Left ventricle myocardium inferior (tissue), 1 donor: ENCODE measurements at places on chromosomes 7 and 10. TPM values are rescaled to one million over a fixed set of nuclear protein-coding genes. Genes with fewer than 3 reads are reported as not detected.
A peak's percentile ranks its signal among the peaks of the same experiment; 100 is the strongest.

DNA sequence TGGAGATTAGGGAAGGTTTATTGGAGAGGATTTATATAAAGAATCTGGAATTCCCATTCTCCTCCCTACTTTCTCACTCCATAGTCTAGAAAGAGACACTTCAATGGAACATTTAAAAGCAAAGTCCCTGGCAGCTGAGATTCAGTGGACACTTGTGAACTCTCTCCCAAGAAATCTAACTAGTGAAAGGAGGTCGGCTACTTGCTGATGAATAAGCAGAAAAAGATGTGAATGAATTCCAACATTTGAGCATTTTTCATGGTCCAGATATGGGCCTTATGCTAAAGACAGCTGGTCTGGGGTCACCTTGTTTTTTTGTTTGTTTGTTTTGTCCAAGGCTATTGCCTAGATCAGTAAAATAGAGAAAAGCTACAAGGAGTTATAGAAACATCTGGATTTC lies 141.1 kb upstream of the LRRTM3 start:
- DNase-seq = no peak

GRCh38 chr7:138008588-138009349 lies 6.9 kb upstream of the CREB3L2 start:
- no peak for DNase-seq

GRCh38 chr10:12405342-12406320 lies 56.3 kb downstream of the CAMK1D start:
- DNase-seq = no peak

GRCh38 chr7:128247640-128248194 lies 6.6 kb downstream of the LEP start:
- no peak for DNase-seq

GRCh38 chr7:69204943-69205342 lies 393.3 kb upstream of the AUTS2 start:
- DNase-seq = no peak

- DNase-seq = no peak
Observed at GRCh38 chr7:92043098-92043497, 91.2 kb downstream of the CYP51A1 start.

DNA sequence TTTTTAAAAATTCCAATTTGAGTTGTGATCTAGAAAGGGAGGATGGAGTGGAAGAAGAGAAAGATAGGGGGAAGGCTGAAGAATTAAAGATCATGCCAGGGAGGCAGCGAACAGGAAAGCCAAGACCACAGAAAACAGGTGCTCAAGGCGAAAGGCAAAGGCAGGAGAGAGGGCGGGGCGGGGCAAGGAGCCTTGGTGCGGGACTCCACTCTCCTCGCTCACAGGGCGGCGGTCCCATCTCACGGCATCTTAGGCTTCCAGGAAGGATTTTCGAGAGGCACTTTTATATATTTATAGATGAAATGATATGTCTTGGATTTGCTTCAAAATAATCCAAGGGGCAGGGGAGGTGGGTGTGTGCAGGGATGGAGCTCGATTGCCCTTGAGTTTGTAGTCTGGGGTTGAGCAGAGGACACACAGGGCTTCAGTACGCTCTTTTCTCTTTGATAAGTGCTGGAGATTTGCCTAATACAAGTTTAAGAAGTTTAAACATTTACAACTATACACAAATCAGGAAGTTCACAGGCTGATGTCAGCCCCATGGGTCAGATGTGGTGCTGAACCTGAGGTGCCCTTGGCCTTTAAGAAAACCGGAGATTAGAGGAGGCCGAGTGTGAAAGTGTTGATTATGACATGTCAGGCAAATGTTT lies 161.1 kb downstream of the PRKAG2 start:
- no peak for DNase-seq

DNA sequence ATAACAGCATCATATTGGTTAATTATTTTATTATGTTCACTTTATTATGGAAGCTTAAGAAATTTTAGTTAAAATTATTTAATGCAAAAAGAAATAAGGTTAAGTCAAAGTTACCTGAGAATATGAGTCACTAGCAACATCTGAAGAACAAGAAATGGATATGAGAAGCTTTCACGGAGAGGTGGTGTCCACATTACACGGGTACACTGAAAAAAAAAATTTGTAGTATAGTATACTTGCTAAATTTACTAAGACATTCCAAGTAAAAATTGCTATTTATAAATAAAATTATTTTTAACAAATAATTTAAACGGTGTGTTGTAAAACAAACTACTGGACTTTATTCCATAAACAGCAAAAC lies 63.9 kb downstream of the DPY19L1 start:
- DNase-seq = no peak

DNA sequence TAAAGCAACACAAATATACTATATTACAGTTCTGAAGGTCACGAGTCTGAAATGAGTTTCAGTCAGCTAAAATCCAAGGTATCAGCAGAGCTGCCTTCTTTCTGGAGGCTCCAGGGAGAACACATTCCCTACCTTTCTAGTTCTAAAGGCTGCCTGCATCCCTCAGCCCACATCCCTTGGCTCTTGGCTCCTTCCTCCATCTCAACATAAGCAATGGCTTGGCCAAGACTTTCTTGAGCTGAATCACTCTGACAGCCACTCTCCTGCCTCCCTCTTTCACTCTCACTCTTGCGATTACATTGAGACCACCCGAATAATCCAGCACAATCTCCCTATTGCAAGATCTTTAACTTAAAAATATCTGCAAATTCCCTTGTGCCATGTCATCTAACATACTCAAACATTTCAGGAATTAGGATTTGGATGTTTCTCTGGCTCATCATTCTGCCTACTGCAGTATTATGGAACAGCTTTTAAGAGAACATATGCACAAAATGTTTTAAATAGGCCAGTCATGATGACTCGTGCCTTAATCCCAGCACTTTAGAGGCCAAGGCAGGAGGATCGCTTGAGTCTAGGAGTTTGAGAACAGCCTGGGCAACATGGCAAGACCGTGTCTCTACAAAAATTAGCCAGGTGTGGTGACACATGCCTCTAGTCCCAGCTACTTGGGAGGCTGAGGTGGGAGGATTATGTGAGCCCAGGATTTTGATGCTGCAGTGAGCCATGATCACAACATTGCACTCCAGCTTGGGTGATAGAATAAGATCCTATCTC lies 144.2 kb upstream of the VSTM2A start:
- no peak for DNase-seq

DNA sequence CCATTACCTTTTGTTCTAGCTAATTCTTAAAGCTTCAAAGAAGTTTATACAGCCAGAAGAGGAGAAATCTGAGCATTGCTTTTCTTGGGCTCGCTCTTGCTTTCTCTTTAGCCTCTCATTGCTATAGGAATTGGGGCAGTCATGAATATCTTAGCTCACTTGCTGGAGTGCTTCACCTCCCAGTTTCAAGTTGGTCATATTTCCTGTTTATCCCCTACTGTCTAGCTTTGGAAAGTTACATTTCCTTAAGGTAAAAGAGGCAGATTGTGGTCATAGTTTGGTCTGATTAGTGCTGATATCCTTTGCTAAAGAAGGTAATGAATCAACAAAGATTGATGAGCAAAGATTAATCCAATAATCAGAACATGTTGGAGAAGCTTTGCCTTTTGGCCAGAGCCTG lies 77.7 kb upstream of the GLI3 start:
- no peak for DNase-seq

- DNase-seq = no peak
Observed at GRCh38 chr10:77840636-77841035, 85.9 kb downstream of the DLG5 start.

DNA sequence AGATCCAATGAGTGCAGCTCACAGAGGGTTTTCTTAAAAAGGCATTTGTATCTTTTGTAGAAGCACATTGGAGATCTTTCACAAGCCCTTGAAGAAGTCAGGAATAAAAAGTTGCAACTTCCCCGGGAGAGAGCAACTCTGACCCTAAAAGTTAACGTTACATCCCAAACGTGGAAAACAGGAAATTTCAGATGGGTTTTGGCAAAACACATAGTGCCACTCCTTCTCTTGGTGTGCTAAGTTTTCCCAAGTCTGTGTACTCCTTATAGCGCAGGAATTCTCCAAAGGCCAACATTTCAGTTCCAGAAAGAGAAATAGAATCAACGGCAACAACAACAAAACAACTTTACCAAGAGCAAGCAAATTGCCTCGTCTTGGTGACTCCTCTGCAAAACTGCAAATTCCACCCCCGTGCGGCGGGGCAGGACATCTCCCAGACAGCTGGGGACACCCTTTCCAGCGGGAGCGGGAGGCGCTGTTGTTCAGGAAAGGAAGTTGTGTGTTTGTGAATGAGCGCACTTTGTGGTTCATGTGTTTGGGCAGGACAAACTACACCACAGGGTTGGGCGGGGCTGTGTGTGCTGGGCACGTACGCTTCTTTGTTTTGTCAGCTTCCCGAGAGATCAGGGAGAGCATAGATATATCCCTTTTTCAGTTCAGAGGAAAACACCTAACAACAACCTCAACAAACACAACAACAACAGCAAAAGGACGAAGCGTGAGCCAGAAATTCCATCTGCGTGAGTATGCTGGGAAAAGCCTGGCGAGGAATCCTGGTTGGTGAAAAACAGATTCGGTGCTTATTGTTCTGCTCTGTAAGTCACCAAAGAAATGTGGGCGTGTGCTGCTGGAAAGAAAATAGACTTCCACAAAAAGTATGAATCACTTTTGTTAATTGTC lies 294.7 kb upstream of the PITRM1 start:
- peak; percentile 82 for DNase-seq

GRCh38 chr10:62681211-62681940 lies 123.1 kb upstream of the ADO start:
- DNase-seq = no peak

DNA sequence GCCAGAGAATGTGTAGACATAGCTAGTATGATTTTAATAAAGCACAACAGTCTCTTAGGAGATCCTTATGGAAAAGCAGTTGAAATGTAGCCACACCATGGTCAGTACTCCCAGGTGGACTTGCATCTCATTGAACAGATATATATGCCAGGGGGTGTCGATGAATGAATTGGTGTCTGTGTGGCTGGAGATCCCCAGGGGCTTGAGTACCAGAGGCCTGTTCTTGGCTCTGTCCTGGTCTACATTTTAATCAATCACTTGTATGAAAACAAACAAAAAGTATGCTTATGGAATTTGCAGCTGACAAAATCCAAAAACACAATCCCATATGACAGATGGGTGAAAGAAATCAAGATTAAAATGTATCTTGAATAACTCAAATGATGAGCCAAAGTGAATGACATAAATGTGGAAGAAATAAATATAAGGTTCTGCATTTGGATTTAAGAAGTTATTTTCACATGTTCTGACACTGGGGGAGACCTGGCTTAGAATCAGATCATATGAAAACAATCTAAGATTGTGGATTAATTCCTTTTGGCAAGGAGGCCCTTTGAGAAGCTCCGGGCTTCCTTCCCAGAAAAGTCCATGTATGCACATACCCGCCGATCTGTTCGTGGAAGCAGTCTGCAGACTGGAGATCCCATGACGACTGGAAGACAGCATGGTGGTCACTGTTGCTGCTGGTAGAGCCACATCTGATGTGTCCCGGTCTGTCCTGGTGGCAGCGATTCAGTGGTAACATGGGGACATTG lies 15.6 kb downstream of the CLEC2L start:
- DNase-seq = no peak

DNA sequence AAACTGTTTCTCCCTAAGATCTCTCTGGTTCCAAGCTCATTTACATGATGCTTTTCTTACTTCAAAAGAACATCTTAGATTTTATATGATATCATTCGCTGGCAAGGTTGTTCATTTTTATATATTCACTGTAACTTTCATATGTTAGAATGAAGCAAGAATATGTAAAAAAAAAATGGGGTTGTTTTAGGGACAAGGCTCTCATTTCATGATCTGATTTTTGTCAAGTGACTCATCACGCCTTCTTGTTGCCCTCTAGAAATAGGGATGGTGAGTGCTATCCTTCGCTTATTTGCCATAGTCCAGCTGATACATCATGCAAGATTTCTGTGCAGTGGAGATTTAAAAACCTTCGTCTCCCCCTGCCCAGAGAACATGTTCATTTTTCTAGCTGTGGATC lies 14.0 kb upstream of the CELF2 start:
- DNase-seq = no peak

DNA sequence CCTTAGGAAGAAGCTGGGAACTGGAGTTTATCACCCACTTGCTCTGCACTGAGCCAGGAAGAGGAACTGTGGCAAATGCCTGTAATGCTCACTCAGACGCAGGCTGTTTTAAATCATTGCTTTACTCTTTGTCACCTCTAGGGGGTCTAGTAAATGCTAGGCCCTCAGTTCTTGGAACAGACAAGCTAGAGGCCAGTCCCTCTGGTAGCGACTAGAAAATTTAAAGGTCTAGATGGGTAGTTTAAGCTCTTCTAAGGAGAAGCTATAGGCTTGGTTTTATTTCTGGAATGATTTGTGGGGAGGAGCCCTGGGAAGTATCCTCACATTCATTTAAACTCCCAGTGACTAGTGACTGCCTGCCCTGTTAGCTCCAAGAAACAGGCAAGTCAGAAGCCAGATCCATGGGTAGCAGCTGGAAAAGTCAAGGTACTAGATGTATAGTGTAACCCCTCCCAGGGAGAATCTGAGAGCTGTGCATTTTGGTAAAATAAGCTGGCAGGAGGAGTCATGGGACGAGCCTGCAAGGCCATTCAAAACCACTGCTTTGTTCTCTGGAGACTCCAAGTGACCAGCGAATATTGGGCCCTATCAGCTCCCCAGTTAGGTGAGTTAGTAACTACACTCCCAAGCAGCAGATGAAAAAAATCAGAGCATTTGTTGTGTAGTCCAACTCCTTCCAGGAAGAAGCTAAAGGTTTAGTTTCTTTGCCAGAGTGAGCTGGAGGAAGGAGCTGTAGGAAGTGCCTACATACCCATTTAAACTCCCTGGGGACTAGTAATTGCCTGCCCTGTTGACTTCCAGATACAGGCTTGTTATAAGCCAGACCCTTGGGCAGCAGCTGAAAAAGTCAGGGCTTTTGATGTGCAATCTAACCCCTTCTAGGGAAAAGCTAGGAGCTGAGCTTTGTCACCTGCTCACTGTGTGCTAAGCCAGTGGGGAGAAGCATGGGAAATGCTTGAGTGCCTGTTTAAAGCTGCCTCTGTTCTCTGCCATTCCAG lies 68.9 kb downstream of the DYNC1I1 start:
- no peak for DNase-seq

DNA sequence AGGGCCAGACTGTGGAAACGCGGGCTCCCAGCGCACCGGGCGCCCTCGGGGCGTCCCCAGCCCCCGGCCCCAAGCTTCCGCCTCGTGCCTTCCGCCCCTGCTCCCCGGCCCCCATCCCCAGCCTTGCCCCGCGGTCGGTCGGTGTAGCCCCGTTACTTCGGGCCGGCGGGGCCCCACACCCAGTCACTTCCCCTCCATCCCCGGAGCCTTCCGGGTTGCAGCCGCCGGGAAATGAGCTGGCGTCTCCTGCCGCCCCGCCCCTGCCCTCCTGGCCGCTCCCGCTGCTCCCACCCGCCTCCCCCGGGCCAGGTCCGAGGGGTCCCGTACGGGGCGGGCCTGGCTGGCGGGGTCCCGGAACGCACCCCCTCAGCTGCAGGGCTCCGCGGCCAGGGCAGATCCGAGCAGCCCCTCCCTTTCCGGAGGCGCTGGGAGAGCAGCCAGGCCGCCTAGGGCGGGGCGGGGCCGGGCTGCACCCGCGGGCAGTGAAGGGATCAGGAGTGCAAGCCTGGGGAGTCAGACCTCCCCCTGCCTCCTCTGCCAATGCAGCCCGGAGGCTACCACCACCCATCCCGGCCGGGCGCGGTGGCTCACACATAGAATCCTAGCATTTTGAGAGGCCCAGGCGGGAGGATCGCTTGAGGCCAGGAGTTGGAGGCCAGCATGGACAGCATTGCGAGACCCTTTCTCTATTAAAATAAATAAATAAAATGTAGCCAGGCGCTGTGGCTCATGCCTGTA lies 709 bp downstream of the ARPC1B start:
- DNase-seq = peak; percentile 85

FKBP6 gene
- total RNA-seq = not detected

CHPF2 gene
- 17.3 TPM for total RNA-seq

IGFBP1 gene
- total RNA-seq = not detected

CRPPA gene
- 8.3 TPM for total RNA-seq

MYO1G gene
- 0.77 TPM for total RNA-seq

JCAD gene
- total RNA-seq = 23.5 TPM

AKR1D1 gene
- total RNA-seq = not detected
